Heart right ventricle (tissue), 16 donors: ENCODE measurements at places on chromosomes 12 and 14.

- H3K4me1 ChIP-seq = no peaks in the 10 kb centered on the region
- DNase-seq = no peak
- H3K27ac ChIP-seq = no peak overlapping the region
Observed at GRCh38 chr14:80560800-80561657, 349.7 kb upstream of the DIO2 start.

- H3K36me3 ChIP-seq = no peaks in the 10 kb centered on the region
- H3K4me3 ChIP-seq = no peak overlapping the region
- H3K27ac ChIP-seq = no peak overlapping the region
- no peaks in the 10 kb centered on the region for H3K27me3 ChIP-seq
- no peak for DNase-seq
Observed at GRCh38 chr12:103586132-103586531, 941 bp upstream of the STAB2 start.

DNA sequence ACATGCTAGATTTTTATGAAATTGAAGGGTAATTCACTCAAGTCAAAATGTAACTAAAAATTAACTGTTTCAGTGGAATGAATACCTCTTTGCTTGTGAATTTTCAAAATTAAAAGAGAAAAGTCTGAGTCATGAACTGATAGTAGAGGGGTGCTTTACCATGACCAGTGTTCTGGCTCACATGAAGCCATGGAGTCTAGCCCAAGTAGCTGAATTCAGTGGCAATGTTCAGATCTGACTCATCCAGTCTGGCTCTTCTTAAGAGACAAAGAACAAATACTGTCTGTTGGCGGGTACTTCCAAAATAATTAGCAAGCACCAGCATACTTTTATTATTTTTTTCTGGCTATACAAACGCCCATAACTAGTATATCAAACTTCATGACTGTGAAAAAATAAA lies 366.3 kb upstream of the GARIN6 start:
- H3K27me3 ChIP-seq = no peaks in the 10 kb centered on the region
- no peak for DNase-seq
- H3K36me3 ChIP-seq = no peaks in the 10 kb centered on the region
- H3K27ac ChIP-seq = no peak overlapping the region
- H3K4me1 ChIP-seq = no peaks in the 10 kb centered on the region

DNA sequence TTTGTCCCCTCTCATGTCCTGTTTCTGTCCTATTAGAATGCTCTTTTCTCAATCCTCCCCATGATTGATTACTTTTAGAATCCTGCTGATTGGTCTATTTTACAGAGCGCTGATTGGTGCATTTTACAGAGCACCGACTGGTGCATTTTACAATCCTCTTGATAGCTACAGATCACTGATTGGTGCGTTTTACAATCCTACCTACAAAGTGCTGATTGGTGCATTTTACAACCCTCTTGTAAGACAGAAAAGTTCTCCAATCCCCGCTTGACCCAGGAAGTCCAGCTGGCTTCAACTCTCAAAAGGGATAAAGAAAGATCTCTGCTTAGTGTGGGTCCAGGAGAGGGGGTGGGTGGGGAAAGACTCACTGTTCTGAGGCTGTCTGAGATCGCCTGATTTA lies 71.3 kb downstream of the DHRS2 start:
- H3K36me3 ChIP-seq = no peaks in the 10 kb centered on the region
- no peak overlapping the region for H3K4me3 ChIP-seq
- no peaks in the 10 kb centered on the region for H3K27me3 ChIP-seq
- no peak overlapping the region for H3K27ac ChIP-seq
- DNase-seq = no peak
- H3K4me1 ChIP-seq = no peaks in the 10 kb centered on the region

- H3K36me3 ChIP-seq = no peaks in the 10 kb centered on the region
- no peaks in the 10 kb centered on the region for H3K27me3 ChIP-seq
- H3K4me3 ChIP-seq = no peak overlapping the region
- no peak overlapping the region for H3K27ac ChIP-seq
Observed at GRCh38 chr12:24356240-24356804, 406.9 kb upstream of the SOX5 start.

DNA sequence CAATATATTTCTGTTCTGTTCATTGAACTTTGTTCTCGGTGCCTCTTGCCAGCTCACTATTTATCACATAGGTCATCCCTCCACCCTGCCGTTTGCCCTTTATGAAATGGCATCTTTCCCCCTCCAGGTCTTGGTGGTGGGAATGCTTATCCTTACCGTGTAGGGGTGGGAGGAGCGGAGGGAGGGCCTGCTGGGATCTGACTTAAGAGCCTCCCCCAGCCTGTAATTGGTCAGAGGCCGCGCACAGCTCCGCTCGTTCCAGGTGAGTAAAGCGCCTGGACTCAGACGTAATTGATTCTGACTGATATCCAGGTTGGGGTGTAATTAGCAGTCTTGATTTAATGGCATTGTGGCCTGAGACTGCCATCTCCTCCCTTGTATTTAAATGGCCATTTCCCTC lies 185.3 kb downstream of the TSPAN9 start:
- H3K27me3 ChIP-seq = no peaks in the 10 kb centered on the region
- peak overlapping the region; percentile 92 for H3K27ac ChIP-seq
- H3K4me1 ChIP-seq = peaks cover 90% of the 10 kb centered on the region
- DNase-seq = no peak

DNA sequence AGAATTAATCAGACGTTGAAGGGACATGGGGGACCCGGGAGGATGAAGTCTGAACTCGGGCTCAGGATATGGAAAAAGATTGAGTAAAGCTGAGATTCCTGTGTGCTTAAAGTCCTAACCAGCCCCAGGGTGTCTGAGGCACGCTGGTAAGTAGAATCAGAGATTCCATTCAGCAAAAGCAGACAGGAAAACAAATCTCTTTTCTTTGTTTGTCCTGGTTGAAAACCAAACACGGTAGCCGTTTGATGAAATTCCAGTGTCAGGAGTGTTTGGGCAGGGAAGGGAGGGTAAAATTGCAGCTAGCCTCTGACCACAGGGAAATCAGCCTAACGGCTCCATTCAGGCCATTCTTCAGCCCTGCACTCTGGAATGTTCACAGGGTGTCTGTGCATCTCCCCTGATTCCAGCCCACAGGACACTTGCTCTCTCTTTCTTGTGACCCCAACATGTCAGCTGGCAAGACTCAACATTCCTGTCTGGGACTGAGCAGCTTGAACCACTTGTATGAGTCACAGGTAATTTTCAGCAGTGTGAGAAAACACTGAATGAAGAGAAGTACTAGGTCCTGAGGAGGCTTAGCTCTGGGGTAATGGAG lies 31.0 kb downstream of the NINJ2 start:
- H3K27me3 ChIP-seq = no peaks in the 10 kb centered on the region
- peaks cover 33% of the 10 kb centered on the region for H3K4me1 ChIP-seq
- H3K4me3 ChIP-seq = no peak overlapping the region

GRCh38 chr12:79317179-79317847 lies 373.5 kb downstream of the PAWR start:
- H3K27me3 ChIP-seq = no peaks in the 10 kb centered on the region
- H3K4me1 ChIP-seq = no peaks in the 10 kb centered on the region
- no peak for DNase-seq
- no peak overlapping the region for H3K4me3 ChIP-seq

DNA sequence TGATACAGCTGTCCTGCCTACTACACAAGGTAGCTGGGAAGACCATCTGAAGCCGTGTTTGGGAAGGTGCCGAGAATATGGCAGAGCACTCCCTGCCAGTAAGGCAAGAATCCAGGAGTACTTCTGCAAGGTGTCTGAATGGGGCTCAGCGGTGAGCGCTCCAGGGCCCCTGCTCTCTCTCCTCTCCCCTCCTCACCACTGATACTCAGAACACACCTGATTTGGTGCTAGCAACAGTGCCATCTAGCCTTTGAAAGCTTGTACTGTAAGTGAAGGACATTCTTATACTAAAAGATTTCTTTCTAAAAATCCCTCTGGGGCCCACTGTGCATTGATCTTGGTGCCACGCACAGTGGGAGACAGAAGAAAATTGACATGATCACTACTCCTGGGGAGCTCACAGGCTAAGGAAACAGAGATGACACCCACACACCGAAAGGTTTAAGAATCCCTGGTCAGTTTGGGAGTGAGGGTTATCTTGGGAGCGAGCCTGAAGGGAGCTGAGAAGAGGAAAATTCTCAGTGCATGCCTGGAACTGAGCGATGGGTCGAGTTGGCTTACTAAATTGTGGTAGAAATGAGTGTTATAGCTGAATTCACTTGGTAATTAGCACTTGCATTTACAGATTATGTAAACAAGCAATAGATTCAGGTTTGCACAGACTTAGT lies 216.9 kb downstream of the NTF3 start:
- H3K4me1 ChIP-seq = peaks cover 9% of the 10 kb centered on the region
- DNase-seq = peak; percentile 16
- H3K27ac ChIP-seq = no peak overlapping the region
- H3K27me3 ChIP-seq = no peaks in the 10 kb centered on the region
- H3K4me3 ChIP-seq = no peak overlapping the region
- H3K36me3 ChIP-seq = no peaks in the 10 kb centered on the region

DNA sequence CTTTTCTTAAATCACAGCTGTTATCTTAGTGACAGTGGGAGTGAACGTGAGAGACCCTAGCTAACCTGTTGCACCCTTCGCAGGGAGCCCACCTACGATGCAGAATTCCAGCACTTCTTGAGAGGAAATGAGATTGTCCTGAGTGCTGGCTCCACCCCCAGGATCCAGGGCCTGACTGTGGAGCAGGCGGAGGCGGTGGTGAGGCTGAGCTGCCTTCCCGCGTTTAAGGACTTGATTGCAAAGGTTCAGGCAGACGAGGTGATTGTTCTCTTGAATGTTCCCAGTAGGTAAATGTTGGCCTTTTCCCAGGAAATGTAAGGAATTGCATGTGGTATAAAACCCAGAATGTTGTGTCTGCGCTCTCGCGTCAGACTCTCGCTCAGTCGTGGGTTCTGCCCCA lies 46.7 kb downstream of the HSP90AA1 start:
- peaks cover 16% of the 10 kb centered on the region for H3K4me1 ChIP-seq
- H3K4me3 ChIP-seq = no peak overlapping the region
- peaks cover 100% of the 10 kb centered on the region for H3K36me3 ChIP-seq

GRCh38 chr14:106844608-106845285 lies 1318.4 kb downstream of the TMEM121 start:
- H3K4me3 ChIP-seq = peak overlapping the region; percentile 64
- H3K36me3 ChIP-seq = no peaks in the 10 kb centered on the region
- DNase-seq = peak; percentile 68
- H3K27me3 ChIP-seq = no peaks in the 10 kb centered on the region

GRCh38 chr14:75543786-75544185 lies 21.5 kb downstream of the BATF start:
- H3K36me3 ChIP-seq = no peaks in the 10 kb centered on the region
- no peak overlapping the region for H3K4me3 ChIP-seq

- no peaks in the 10 kb centered on the region for H3K36me3 ChIP-seq
- H3K27me3 ChIP-seq = no peaks in the 10 kb centered on the region
- no peak for DNase-seq
- no peak overlapping the region for H3K27ac ChIP-seq
Observed at GRCh38 chr12:52667509-52667908, 12.7 kb downstream of the KRT1 start.

DNA sequence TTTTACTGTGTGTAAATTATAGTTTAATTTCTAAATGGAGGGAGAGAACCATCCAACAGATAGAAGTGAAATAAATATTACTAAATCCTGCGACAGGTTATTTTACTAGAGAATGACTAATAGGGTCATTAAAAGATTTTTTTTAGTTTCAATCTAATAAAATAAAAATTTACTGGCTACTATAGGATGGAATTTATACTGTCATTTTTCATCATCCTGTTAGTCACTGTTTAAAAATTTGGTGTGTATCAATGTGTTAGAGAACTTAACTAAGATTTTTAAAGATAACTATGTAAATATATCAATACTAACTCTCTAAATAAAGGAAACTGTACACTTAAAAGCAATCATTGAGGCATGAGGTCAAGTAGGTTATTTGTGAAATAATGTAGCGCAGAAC lies 41.1 kb upstream of the CDKN3 start:
- H3K36me3 ChIP-seq = no peaks in the 10 kb centered on the region
- H3K27ac ChIP-seq = no peak overlapping the region
- H3K27me3 ChIP-seq = peaks cover 7% of the 10 kb centered on the region

DNA sequence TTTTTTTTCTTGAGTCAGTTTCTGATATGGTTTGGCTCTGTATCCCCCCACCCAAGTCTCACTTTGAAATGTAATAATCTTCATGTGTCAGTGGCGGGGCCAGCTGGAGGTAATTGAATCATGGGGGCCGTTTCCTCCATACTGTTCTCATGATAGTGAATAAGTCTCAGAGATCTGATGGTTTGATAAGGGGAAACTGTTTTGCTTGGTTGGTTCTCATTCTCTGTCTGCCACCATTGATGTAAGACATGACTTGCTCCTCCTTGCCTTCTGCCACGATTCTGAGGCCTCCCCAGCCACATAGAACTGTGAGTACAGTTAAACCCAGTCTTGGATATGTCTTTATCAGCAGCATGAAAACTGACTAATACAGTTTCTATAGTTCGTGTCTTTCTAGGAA lies 42.9 kb downstream of the WNK1 start:
- DNase-seq = no peak
- no peak overlapping the region for H3K27ac ChIP-seq
- H3K4me3 ChIP-seq = no peak overlapping the region
- H3K36me3 ChIP-seq = no peaks in the 10 kb centered on the region
- peaks cover 50% of the 10 kb centered on the region for H3K4me1 ChIP-seq
- H3K27me3 ChIP-seq = no peaks in the 10 kb centered on the region

- no peaks in the 10 kb centered on the region for H3K27me3 ChIP-seq
- H3K36me3 ChIP-seq = no peaks in the 10 kb centered on the region
- no peak for DNase-seq
- H3K4me1 ChIP-seq = peaks cover 65% of the 10 kb centered on the region
- no peak overlapping the region for H3K27ac ChIP-seq
- H3K4me3 ChIP-seq = no peak overlapping the region
Observed at GRCh38 chr14:59278111-59278510, 89.6 kb downstream of the DAAM1 start.
